Activated CD4-positive, alpha-beta T cell treated with anti-CD3 and anti-CD28 coated beads for 36 hours (primary cell): ENCODE measurements at places on chromosomes 7 and 10.

DNA sequence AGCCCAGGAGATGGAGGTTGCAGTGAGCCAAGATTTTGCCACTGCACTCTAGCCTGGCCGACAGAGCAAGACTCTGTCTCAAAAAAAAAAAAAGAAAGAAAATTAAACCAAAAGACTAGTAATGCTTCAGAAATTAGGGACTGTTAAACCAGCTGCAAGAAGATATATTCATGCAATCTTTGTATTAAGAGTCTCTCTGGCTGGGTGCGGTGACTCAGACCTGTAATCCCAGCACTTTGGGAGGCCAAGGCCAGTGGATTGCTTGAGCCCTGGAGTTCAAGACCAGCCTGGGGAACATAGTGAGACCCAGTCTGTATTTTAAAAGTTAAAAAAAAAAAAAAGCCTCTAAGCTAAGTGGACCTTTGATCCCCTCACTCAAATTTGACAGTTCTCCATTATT is 2.5 kb upstream of the HNRNPF start:
- H3K36me3 ChIP-seq, result peaks cover 21% of the 10 kb centered on the region
- no peak overlapping the region for H3K27ac ChIP-seq
- H3K27me3 ChIP-seq, result no peaks in the 10 kb centered on the region
- H3K4me1 ChIP-seq, result peaks cover 12% of the 10 kb centered on the region
- no peak for DNase-seq
- no peak overlapping the region for H3K4me3 ChIP-seq

DNA sequence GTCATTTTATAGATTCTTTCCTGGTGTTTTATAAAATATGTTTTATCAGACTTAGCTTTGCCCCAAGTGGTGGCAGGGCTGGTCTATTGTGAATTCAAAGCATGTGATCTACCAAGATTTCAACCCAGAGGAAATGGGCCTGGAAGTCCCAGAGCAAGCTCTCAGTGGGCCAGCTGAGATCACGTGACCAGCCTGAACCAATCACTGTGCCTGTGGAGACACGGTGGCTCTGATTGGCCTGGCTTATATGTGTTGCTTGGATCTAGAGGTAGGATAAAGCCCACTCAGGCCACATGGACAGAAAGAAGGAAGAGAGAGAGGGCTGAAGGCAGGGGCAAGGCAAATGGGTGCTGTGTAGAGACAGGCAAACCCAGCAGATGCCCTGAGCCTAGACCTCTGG is 65.5 kb upstream of the GATA3 start:
- no peaks in the 10 kb centered on the region for H3K4me1 ChIP-seq
- no peak overlapping the region for H3K4me3 ChIP-seq
- H3K36me3 ChIP-seq, result peaks cover 19% of the 10 kb centered on the region
- H3K27me3 ChIP-seq, result no peaks in the 10 kb centered on the region

DNA sequence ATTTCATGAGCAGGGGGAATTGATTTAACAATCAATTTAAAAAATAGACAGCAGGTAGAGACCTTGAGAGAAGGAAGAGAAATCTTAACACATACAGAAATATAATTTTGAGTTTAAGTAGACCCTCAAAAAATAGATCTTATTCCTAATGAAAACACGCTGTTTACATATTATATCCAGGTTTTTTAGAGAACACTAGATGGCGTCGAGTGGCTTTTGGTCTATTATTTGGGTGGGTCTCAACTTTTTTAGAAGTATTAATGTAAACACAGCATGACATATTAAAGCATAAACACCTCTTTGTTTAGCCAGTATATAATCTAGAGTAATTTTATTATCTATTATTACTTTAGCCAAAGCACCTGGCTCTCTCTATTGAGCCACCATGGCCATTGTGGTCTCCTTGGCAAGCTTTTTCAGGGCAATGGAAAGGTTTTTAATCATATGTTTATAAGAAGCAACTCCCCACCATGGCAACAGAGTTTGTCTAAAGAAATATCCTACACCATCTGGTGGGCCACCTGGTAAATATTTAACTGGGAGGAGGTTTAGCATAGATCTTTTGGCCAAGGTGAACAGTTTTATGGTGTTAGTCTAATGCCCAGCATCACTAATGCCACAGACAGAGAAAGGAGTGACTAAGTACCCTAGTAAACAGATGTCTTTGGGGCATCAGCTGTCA is 59.7 kb upstream of the PRSS1 start:
- H3K4me3 ChIP-seq, result no peak overlapping the region
- no peaks in the 10 kb centered on the region for H3K27me3 ChIP-seq
- no peak for DNase-seq
- peak overlapping the region; percentile 14 for H3K27ac ChIP-seq
- H3K4me1 ChIP-seq, result peaks cover 21% of the 10 kb centered on the region
- no peaks in the 10 kb centered on the region for H3K36me3 ChIP-seq

DNA sequence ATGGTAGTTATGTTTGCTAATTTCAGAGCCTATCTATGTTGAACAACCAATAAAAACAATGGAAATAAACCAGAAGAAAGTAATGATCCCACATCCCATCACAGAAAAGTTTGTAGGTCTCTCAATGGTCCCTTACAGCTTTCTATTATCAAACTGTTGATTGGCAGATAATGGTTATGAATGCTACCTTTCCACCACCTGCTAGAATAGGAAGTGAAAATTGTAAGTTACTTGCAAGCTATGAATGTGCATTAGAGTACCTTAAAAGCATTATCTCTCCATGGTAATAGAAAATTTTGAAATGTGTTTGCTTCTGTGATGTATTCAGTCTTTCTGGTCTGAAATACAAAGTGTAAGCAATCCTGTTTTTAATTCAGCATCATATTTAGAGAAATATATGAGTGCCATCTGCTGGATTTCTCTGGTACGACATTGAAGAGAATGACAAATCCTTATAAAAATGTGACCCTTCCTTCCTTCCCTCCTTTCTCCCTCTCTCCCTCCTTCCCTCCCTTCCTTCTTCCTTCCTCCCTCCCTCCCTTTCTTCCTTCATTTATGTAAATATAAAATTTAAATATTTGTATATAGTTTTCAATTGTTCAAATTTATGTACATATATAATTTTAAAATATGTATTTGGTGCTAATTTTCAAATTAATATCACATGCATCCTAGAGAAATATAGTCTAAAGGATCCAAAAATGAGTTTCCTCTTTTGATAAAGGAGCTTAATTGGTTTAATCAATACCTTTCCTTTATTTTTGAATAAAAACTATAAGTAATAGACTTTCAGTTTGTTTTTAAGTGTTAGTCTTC is 41.4 kb upstream of the PNLIPRP3 start:
- no peak overlapping the region for H3K4me3 ChIP-seq
- no peak overlapping the region for H3K27ac ChIP-seq
- H3K36me3 ChIP-seq, result no peaks in the 10 kb centered on the region
- no peak for DNase-seq
- H3K27me3 ChIP-seq, result peaks cover 2% of the 10 kb centered on the region

GRCh38 chr10:17512341-17513001 is 58.1 kb upstream of the ST8SIA6 start:
- H3K27ac ChIP-seq, result peak overlapping the region; percentile 33
- no peaks in the 10 kb centered on the region for H3K36me3 ChIP-seq
- peaks cover 18% of the 10 kb centered on the region for H3K4me1 ChIP-seq
- no peak overlapping the region for H3K4me3 ChIP-seq

- H3K4me3 ChIP-seq, result no peak overlapping the region
- no peaks in the 10 kb centered on the region for H3K36me3 ChIP-seq
- DNase-seq, result no peak
- no peak overlapping the region for H3K27ac ChIP-seq
- H3K4me1 ChIP-seq, result no peaks in the 10 kb centered on the region
Observed at GRCh38 chr10:1530871-1531517, 206.3 kb downstream of the ADARB2 start.

GRCh38 chr7:118040562-118040961 is 143.4 kb upstream of the LSM8 start:
- no peaks in the 10 kb centered on the region for H3K4me1 ChIP-seq
- H3K36me3 ChIP-seq, result no peaks in the 10 kb centered on the region
- DNase-seq, result no peak
- H3K27me3 ChIP-seq, result peaks cover 6% of the 10 kb centered on the region
- H3K27ac ChIP-seq, result no peak overlapping the region

DNA sequence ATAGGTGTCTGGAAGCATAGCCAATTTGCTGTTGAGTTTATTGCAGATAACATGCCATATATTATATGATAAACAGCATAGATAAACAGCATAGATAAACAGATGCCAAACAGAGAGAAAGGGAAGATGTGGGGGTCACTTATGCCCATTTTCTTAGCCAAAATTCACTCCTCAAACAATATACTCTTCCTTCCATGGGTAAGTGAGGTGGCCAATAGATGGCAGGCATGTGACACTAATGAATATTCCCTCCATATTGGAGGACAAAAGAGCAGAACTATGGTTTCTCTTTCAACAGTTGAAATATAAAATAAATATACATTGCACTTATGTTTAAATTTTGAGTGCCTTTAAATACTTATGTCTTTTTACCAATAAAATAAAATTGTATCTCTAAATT is 1212.8 kb downstream of the REEP3 start:
- no peak overlapping the region for H3K4me3 ChIP-seq
- no peaks in the 10 kb centered on the region for H3K27me3 ChIP-seq
- H3K4me1 ChIP-seq, result no peaks in the 10 kb centered on the region
- DNase-seq, result peak; percentile 4
- no peaks in the 10 kb centered on the region for H3K36me3 ChIP-seq

DNA sequence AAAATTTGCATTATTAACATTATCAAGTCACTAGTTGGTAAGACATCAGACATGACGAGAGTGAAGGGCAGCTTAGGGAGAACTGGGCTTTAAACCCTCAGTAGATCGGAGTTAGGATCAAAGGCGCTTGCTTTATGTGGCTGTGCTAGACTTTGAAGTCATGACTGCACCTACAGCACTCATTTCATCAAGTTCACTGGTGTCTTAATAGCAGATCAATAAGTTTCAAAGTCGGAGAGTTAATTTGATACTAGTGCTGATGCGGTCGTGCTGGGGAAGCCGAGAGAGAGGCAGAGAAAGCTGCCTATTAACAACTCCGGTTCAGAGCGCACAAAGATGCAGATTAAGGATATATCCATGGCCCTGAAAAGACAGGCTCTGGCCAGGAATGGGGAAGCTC is 172.9 kb downstream of the TCF7L2 start:
- H3K4me3 ChIP-seq, result no peak overlapping the region
- H3K4me1 ChIP-seq, result peaks cover 6% of the 10 kb centered on the region
- no peak overlapping the region for H3K27ac ChIP-seq
- H3K27me3 ChIP-seq, result peaks cover 32% of the 10 kb centered on the region
- no peak for DNase-seq

DNA sequence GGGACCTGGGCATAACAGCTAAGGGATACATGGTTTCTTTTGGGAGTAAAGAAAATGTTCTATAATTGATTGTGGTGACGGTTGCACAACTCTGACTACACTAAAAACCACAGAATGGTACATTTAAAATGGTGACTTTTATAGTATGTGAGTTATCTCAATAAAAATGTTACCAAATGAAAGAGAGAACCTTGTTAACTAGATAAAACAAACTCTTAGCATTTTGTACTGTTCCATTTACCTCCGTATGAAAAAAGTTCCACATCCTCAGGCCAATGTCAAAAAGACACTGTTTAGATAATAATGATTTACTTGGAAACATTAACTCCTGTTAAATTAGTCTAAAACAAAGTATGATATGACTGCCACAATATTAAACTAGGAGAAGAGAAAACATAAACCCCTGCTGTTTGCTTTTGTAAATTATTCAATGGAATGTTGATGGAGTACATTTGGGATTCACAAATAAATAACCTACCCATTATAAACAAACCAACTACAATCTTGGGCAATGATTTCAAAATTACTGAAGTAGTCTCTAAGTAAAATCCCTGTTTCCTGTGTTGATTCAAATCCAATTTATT is 60.7 kb downstream of the SMURF1 start:
- no peak overlapping the region for H3K27ac ChIP-seq
- H3K4me3 ChIP-seq, result no peak overlapping the region
- H3K4me1 ChIP-seq, result peaks cover 17% of the 10 kb centered on the region
- peaks cover 10% of the 10 kb centered on the region for H3K36me3 ChIP-seq
- H3K27me3 ChIP-seq, result no peaks in the 10 kb centered on the region

DNA sequence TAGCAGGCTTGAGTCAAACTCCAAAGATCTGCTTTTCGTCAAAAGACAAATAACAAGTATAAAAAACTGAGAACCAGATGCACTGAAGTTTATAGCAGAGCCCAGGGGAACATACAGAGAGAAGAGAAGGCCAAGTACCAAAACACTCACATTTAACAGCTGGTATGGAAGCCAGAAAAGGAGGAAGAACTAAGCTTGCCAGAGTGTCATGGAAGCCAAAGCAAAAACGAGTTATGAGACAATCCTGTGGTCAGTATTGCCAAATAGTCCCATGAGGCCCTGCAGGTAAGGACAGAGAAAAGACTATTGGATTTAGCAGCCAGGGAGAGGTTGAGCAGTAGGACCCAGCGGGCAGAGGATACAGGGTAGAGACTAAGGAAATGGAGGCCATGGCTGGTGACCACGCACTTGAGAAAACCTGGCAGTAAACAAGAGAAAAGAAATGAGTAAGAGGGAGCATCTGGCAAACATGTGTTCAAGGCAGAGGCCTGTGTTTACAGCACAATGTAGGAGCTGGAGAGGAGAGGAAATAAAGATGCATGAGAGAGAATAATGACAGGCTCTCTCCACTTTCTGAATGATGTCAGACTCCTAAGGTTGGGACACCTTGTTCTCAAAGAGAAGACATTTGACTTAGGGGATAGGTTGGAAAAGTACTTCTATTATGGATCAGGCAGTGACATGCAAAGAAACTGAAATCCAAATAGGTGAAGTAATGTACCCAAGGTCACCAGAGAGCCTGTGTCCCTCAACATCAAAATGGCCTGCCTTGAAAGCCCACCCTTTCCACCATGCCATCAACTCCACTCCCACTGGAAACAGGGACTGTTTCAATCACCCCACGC is 9.1 kb downstream of the CREB3L2 start:
- peak overlapping the region; percentile 32 for H3K27ac ChIP-seq
- DNase-seq, result peak; percentile 58
- peaks cover 6% of the 10 kb centered on the region for H3K36me3 ChIP-seq
- H3K4me3 ChIP-seq, result no peak overlapping the region

DNA sequence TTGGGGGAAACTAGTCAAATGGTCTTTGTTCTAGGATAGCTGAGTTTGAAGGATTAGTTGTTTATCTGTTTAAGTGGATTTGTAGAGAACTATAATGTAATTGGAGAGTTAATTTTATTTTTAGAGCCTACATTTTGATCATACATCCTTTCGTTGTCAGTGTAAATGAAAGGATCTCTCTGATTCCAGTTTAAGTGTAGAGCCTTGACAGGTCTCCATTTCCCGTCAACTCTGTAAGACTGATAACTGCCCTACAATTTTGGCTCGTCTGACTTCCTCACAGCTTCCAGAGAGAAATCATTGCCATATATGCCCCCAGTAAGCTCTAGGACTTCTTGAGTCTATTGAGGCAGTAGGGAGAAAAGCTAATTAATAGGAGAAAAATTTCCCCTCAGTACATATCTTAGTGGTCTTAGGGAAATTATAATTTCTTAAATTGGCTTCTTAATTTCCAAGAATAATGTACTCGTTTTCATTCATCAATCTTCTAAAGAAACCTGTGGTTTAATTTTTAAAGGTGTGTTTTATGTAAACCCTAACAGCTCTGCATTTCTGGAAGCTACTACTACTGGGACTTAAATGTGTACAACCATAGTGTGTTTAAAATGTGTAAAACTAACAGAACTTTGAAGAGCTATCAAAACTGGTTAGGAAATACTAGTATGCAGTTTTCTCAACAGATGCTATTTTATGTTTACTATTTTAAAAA is 3.8 kb downstream of the KMT2E start:
- H3K4me3 ChIP-seq, result peak overlapping the region; percentile 96
- peak overlapping the region; percentile 100 for H3K27ac ChIP-seq
- H3K27me3 ChIP-seq, result no peaks in the 10 kb centered on the region
- peaks cover 67% of the 10 kb centered on the region for H3K36me3 ChIP-seq

- no peaks in the 10 kb centered on the region for H3K4me1 ChIP-seq
- no peaks in the 10 kb centered on the region for H3K36me3 ChIP-seq
- no peak for DNase-seq
- no peaks in the 10 kb centered on the region for H3K27me3 ChIP-seq
- no peak overlapping the region for H3K27ac ChIP-seq
- H3K4me3 ChIP-seq, result no peak overlapping the region
Observed at GRCh38 chr10:95536017-95536416, 25.2 kb downstream of the SORBS1 start.

GRCh38 chr7:2440608-2441245 is 35.5 kb downstream of the GRIFIN start:
- no peak overlapping the region for H3K4me3 ChIP-seq
